ENCODE measurements at places on chromosomes 4 and X.

- DNase-seq: no peak
Measured at GRCh38 chr4:165761963-165762362, 111.1 kb upstream of the TLL1 start.

DNA sequence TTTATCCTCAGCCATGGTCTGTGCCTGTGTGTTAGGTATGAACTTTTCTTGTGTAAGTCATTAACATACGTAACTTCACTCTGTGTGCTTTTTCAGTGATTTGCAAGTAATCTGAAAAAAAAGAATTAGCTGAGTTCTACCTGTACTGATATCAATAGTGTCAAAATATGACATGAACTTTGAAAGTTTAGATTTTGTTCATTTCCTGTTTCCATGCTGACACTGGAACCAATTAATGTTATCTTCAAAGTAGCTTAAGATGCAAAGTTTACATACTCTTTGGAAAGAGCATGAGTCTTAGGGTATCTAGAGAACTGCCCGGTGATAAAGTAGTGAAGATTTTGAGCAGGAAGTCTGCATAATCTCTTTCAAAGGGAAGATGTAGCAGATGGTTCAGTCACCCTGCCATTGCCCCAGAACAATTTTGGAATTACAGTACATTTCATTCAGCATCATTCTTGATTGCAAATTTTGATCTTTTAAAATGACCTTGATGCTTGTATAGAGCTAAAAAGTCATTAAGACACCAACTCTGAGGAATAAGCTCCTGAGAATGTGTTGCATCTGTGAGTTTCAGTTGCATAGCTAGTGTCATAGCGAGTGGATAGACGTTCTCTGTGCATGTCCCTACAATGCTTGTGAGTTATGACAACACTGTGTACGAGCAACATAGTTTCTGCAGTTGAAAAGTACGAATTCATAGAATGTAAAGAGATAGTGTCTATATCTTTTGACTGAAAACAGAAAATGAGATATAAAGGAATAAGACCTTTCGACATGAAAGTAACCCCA is 130.5 kb downstream of the PTTG2 start:
- DNase-seq: no peak

- no peak for DNase-seq
Measured at GRCh38 chrX:71102292-71102691, 4.2 kb downstream of the CXorf65 start.

DNA sequence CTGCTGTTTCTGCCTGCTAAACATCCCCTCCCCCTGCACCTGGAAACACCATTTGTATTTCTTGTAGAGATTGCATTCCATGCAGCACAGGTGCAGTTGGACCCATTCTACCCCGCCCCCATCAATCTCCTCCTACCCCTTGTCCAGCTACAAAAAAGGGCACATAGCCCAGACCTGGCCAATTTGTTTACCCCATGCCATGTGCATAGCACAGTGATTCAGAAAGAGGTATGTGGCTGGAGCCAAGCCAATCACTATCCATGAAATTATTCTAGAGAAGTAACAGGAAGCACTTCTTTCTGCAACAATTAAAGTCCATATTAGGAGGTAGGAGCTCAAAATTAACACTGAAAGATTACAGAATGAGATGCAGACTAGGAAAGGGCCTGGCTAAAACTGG is 20.2 kb upstream of the TMEM184C start:
- DNase-seq: no peak

GRCh38 chrX:129953334-129953648 is 29.1 kb upstream of the BCORL1 start:
- DNase-seq: no peak

DNA sequence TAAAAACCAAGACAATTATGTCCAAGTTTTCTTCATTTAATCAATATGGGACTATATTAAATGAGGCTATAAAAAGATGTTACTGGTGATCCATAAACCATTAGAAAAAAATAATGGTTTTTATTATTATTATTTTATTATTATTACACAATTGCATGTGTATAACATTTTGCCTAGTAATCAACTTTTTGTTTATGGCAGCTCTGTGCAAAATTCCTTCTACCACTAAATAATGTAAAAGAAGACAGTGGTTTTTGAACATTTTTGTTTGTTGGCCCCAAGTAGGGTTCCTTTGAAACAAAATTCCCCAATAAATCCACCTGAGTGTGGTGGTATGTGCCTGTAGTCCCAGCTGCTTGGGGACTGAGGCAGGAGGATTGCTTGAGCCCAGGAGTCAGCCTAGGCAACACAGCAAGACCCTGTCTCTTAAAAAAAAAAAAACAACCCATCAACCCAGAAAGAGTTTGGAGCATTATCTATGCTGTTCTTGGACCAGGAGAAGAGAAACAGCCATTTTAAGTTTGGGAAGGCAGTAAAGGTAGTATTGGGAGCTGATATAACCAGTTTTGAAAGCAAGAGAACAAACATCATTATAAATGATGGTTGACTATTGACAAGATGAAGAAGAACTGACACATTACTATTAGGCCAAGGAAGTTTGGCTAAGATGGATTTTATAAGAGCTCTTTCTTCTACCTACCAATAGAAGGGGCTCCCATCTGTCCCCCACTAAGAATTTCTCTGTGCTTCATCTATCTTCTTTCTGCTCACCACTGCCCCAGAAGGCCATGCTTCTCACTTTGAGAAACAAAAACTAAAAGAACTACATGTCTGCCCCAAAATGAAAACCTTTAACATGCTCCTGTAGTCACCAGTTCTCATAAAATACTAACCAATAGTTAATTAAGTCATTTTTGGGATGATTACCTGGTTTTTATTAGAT is 2.2 kb downstream of the TMEM156 start:
- no peak for DNase-seq

All from glutamatergic neuron (in vitro differentiated cells).